ENCODE measurements at places on chromosomes 1 and 21. TPM values are rescaled to one million over a fixed set of nuclear protein-coding genes. Genes with fewer than 3 reads are reported as not detected.

DNA sequence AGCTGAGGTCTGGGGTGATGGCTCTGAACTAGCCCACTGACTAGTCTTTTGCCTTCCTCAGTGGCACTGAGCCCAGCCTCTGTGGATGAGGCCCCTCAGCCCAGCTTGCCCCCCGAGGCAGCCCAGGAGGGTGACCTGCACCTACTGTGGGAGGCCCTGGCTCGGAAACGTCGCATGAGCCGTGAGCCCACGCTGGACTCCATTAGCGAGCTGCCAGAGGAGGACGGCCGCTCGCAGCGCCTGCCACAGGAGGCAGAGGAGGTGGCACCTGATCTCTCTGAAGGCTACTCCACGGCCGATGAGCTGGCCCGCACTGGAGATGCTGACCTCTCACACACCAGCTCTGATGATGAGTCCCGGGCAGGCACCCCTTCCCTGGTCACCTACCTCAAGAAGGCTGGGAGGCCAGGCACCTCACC lies 87.8 kb downstream of the TRIM11 start:
- no peak for DNase-seq

NAXE gene
- 82.0 TPM for total RNA-seq

DNA sequence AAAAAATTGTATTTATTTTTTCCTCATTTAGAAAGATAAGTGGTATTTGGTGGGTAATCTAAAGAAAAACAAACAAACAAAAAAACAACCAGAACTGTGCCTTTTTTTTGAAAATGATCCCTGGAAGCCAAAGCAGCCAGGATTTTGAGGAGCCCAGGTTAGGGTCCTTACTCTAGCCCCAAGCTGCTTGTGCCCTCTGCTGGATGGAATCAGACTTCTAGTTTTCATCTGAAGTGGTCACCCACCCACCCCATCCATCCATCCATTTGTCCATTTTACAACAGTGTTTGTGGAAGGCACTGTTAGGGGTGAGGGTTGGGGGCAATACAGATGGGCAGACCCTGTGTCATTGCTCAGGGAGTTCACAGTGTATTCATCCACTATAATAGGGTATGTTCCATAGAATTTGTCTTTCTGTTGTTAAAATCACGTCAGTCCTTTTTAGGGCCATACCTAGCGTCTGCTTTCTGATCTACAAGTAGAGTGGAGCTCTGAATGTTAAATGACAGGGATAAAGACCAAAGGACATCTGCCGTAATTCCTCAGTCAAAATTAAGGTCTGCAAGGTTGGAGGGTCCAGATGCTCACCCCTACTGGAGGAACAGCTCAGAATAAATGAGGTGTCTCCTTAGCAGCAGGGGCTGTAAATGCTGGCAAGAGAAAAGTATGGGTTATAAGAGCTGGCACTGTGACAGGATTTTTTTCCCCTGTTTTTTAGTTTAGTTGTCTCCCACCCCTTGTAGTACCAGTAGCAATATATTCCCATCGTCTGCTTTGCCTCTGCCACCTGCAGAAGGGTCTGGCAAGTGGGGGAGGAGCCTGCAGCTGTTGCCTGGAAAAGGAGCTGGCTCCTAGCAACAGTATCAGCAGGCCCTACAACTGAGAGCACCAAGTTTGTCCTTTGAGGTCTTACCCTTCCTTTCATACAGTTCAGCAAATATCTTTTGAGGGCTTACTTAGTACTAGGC lies 3.2 kb downstream of the LRRC42 start:
- peak; percentile 53 for DNase-seq

DNA sequence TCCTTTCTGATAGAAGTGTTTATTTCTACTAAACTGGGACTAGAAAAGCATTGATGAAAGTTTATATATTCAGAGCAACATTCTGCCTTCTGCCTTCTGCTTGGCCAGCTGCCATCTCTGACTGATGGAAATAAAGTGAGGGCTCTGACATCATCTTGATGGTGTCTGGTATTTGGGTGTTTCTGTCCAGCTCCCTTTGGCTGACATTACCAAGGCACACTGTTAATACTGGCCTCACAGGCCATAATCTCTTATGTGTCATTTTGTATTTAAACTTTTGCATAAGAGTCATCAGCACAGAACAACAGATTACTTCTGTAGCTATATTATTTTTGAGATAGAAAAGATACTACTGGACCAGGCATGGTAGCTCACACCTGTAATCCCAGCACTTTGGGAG lies 216.9 kb downstream of the RYR2 start:
- no peak for DNase-seq

ASH1L gene
- 28.1 TPM for total RNA-seq

Data from activated CD4-positive, alpha-beta T cell treated with anti-CD3 and anti-CD28 coated beads for 36 hours (primary cell).